ENCODE measurements at places on chromosomes 6 and 20.

DNA sequence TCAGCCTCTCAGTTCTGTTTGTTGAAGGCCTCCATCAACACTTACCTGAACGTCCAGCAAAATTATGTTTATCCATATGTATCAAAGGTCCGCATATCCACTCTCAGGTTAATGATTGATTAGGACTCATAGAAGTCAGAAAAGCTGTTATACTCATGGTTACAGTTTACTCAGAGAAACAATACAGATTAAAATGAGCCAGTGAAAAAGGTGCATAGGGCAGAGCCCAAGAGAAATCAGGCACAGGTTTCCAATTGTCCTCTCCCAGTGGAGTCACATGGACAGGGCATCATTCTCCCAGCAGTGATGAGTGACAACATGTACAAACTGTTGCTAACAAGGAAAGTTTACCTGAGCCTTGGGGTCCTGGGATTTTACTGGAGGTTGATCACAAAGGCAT is 36.2 kb downstream of the THEMIS start:
- H3K36me3 ChIP-seq, result peaks cover 62% of the 10 kb centered on the region
- H3K4me3 ChIP-seq, result no peak overlapping the region
- no peaks in the 10 kb centered on the region for H3K27me3 ChIP-seq

DNA sequence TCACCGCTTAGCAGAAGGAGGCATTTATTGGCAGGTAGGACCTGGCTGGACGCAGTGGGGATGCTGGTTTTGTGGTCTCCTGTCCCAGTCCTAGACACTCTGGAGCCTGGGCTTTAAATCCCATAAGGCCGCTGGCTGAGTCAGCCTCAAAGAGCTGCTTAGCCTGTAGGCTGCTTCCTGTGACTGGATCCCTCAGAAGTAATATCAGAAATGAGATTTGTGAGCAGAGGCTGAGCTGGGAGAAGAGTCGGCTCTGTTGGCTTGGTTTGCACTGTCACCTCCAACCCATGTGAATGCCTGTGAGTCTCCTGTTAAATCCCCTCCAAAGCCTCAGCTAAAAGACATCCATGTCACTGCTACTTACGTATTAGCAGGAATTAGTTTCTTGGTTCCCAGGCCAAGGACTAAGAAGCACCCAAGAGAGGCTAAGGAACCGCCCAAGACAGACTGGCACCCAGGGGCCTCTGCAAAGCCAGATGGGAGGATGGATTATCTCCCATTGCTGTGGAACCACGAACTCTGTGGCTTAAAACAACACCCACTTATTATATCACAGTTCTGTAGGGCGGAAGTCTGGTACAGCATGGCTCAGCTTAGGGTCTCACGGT is 289.4 kb downstream of the CDC5L start:
- DNase-seq, result peak; percentile 4
- peaks cover 19% of the 10 kb centered on the region for H3K27me3 ChIP-seq
- H3K4me3 ChIP-seq, result no peak overlapping the region
- no peaks in the 10 kb centered on the region for H3K4me1 ChIP-seq
- H3K27ac ChIP-seq, result no peak overlapping the region

- no peak for DNase-seq
- H3K27me3 ChIP-seq, result no peaks in the 10 kb centered on the region
- H3K27ac ChIP-seq, result no peak overlapping the region
- peaks cover 23% of the 10 kb centered on the region for H3K4me1 ChIP-seq
- H3K36me3 ChIP-seq, result no peaks in the 10 kb centered on the region
Observed at GRCh38 chr6:34317882-34318498, 69.2 kb upstream of the SMIM29 start.

DNA sequence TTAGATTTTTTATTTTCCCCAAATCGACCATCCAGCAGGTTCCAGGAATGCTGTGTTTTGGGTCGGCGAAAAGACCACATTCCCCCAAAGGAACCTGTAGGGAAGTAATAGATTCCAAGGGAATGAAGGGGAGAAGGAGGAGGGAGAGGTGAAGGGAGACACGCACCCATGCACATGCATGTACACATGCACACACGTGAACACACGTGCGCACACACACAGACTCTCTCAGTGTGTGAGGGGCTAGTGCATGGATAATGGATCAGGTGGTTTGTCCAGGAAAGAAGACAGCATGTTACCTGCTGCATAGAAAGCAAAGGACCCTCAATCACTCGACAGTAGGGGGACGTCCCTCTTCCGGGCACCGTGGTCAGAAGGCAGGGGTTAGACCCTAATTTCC is 52.4 kb upstream of the PDE10A start:
- H3K36me3 ChIP-seq, result no peaks in the 10 kb centered on the region
- H3K4me1 ChIP-seq, result no peaks in the 10 kb centered on the region
- no peak overlapping the region for H3K27ac ChIP-seq
- no peaks in the 10 kb centered on the region for H3K27me3 ChIP-seq

DNA sequence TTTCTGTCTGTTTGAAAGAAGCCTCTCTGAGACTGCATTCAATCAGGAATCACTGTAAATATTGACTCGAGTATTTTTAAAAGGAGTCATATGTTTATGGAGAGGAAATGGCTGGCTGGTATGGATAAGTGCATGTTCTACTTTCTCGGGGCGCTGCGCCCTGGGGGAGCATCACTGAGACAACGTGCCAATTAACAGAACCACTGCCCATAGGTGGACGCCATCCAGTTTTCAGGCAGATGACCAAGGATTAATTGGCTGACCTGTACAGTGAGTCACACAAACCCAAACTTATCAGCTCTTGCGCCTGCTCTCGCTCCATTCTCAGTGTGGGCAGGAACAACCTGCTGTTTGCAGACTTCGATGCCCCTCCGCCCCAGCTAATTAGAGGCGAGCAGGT is 571.2 kb downstream of the QKI start:
- no peaks in the 10 kb centered on the region for H3K4me1 ChIP-seq
- H3K4me3 ChIP-seq, result no peak overlapping the region
- DNase-seq, result no peak
- no peaks in the 10 kb centered on the region for H3K36me3 ChIP-seq
- no peaks in the 10 kb centered on the region for H3K27me3 ChIP-seq

DNA sequence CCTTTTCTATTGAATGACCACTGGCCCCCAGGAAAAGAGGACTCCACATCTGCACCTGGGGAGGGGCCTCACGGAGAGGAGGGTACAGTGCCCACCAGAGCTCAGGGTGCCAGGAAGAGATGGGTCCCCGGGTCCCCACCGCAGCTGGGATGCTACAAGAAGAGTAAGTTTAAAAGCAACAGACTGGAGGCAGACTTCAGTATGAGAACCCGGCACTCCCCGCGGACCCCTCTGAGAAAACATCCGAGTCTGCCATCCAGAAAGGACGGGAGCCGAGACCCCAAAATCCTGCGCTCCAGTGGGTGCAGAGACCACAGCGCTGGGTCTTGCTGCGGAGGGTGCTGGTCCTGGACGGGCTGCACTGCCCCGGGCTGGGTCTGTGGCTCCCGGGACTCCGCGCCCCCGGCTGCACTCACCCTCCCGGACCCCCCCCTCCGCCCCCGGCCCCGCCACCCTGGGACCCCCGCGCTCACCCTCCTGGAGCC is 350 bp downstream of the HELZ2 start:
- H3K4me1 ChIP-seq, result peaks cover 10% of the 10 kb centered on the region
- H3K27me3 ChIP-seq, result peaks cover 65% of the 10 kb centered on the region
- no peaks in the 10 kb centered on the region for H3K36me3 ChIP-seq
- peak overlapping the region; percentile 52 for H3K27ac ChIP-seq
- DNase-seq, result no peak

- H3K4me1 ChIP-seq, result no peaks in the 10 kb centered on the region
- H3K27ac ChIP-seq, result no peak overlapping the region
- H3K27me3 ChIP-seq, result peaks cover 43% of the 10 kb centered on the region
- H3K36me3 ChIP-seq, result no peaks in the 10 kb centered on the region
- H3K4me3 ChIP-seq, result no peak overlapping the region
Observed at GRCh38 chr20:33927724-33928123, 66.0 kb upstream of the RALY start.

- H3K27me3 ChIP-seq, result no peaks in the 10 kb centered on the region
- H3K36me3 ChIP-seq, result no peaks in the 10 kb centered on the region
- no peak for DNase-seq
Observed at GRCh38 chr20:11230999-11231398, 557.2 kb upstream of the JAG1 start.

DNA sequence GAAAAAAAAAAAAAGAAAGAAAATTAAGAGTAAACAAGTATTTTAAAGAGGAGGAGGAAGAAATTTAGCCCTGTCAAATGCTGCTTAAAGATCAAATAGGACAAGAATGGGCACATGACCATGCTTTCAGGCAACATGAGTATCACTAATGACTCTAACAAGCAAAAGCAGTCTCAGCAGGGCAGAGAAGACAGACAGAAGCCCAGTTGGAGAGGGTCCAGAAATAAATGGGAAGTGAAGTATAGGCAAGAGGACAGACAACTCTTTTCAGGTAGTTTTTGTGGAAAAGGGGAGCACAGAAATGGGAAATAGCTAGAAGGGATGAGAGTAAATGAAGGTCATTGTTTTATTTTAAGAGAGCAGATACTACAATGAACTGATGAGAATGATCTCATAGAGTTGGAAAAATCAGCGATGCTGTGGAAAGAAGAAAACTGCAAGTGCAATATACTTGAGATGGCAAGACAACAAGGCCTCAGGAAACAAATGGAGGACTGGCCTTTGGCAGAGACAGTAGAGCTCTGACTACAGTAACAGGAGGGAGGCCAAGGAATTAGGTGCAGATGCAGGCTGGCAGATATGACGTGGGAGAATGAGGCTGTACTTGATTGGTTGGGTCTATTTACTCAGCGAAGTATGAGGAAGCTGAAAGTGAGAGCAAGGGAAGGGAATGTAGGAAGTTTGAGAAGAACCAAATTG is 40.3 kb downstream of the KIF6 start:
- H3K27me3 ChIP-seq, result no peaks in the 10 kb centered on the region
- H3K4me3 ChIP-seq, result no peak overlapping the region
- H3K4me1 ChIP-seq, result no peaks in the 10 kb centered on the region
- H3K27ac ChIP-seq, result no peak overlapping the region
- H3K36me3 ChIP-seq, result no peaks in the 10 kb centered on the region

DNA sequence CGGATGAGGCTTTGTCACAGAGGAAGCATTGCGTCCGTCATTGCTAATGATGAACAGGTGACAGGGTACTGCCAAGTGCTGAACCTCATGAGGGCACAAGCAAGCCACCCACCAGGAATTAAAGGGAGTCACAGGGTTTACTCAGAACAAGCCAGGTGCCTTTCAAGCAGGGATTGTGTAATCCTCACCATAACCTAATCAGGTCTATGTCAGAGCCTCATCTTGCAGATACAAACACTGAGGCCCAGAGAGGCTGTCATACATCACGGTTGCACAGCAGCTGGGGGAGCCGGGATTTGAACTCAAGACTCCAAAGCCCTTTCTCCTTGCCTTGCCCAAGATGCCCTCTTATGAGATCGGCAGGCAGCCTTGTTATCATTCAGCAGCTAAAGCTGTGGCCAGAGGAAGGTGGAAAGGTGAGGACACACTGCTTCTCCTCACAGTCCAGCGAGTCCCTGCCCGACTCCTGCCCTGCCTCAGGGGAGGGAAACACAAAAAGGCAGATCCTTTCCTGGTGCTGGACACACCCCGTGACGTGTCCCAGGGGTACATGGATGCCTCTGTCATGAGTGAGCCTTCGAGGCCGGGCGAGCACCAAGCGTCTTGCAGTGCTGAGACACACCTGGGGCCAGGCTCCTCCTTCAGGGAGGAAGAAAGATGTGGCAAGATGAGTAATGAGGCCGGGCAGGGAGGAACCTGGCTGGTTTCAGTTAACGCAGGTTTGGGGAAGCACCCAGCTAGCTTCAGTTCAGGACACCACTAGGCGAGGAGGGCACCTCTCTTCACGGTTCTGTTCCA is 214.9 kb downstream of the LY86 start:
- peak; percentile 32 for DNase-seq
- H3K4me1 ChIP-seq, result peaks cover 30% of the 10 kb centered on the region
- H3K27me3 ChIP-seq, result peaks cover 49% of the 10 kb centered on the region
- no peaks in the 10 kb centered on the region for H3K36me3 ChIP-seq
- H3K27ac ChIP-seq, result no peak overlapping the region

DNA sequence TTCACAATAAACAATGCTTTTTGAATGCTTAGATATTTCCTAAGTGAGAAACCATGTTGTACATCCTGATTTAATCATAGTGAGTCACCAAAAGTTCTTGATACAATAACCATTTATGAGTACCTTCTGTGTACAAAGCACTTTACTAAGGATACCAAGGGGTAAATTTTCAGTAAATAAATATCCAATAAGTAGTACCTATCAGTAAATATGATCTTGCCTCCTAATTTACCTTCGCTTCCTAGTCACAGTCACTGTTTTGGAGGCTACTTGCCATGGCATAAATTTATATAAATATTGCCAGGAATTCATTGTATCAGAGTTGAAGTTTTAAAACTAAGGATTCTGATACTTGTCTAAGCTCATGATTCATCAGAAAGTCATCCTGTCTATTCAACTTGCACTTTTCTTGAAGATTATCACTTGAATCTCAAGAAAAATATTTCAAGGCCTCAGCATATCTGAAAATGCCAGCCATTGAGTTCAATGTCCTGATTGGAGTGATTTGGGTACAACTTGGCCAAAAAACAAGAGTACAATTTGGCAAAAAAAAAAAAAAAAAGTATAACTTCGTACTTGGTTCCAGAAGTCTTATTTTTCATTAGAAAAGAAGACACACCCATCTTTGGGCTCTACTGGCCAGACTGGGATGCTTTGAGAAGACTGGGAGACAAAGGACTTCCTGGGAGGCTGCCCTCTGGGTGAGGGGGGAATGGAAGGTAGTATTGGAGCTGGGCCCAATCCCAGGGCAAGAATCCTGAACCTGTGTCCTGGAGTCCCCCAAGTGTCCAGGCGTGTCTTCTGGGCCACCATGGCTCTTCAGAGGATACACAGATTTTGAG is 32.8 kb downstream of the RAB22A start:
- no peak overlapping the region for H3K27ac ChIP-seq
- peaks cover 40% of the 10 kb centered on the region for H3K36me3 ChIP-seq
- DNase-seq, result no peak
- peaks cover 9% of the 10 kb centered on the region for H3K4me1 ChIP-seq
- no peaks in the 10 kb centered on the region for H3K27me3 ChIP-seq
- H3K4me3 ChIP-seq, result no peak overlapping the region

DNA sequence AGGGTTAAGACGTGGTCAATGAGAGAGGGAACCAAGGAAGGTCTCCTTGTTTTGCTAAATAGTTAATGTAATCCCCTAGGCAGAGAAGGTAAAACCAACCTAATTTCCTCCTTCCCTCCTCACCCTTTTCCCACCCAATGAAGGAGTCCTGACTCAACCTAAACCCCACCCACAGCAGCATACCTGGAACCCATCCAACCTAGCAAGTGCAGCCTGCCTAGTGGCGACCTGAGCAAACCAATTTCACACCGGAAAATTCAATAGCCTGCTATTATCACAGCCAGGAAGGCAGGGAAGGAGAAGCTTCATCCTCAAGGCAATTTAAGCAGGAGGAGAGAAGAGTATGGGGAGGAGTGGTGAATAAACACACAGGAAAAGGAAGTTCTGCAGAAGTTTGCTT is 46.9 kb downstream of the OSTM1 start:
- H3K4me3 ChIP-seq, result no peak overlapping the region
- H3K27me3 ChIP-seq, result no peaks in the 10 kb centered on the region
- no peaks in the 10 kb centered on the region for H3K36me3 ChIP-seq
- H3K27ac ChIP-seq, result no peak overlapping the region
- no peak for DNase-seq

- H3K36me3 ChIP-seq, result no peaks in the 10 kb centered on the region
- no peak for DNase-seq
- peaks cover 18% of the 10 kb centered on the region for H3K4me1 ChIP-seq
- H3K27me3 ChIP-seq, result peaks cover 15% of the 10 kb centered on the region
- no peak overlapping the region for H3K27ac ChIP-seq
- no peak overlapping the region for H3K4me3 ChIP-seq
Observed at GRCh38 chr6:166658792-166659150, 31.7 kb upstream of the RPS6KA2 start.
